ENCODE measurements at places on chromosomes 4 and X.

GRCh38 chr4:48989461-48990203, 3.6 kb downstream of the CWH43 start:
- DNase-seq = no peak

DNA sequence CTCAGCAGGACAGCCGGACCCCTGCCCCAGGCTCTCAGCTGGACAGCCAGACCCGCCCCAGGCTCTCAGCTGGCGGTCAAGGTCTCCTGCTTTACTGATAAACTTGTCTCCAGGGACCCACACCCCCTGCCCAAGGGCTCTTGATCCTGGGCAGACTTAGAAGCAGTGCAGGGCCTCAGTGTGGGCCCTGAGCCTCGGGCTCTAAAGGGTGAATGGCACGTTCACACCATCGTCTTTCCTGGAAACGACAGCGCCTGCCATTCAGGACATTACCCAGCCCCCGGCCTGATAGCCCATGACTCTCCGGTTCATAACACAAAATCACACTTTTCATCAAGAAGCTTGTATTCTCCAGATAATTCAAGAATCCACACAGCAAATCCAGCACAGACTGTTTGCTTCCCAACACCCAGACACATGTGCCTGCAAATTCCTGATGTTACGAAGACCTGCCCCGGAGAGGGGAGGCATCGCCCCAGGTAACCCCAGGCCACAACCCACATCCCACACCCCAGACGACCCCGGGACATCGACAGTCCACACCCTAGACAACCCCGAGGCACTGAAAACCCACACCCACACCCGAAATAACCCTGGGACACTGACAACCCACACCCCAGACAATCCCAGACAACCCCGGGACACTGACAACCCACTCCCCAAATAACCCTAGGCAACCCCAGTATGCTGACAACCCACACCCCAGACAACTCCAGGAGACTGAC, 136.8 kb downstream of the FAM53A start:
- DNase-seq = no peak

- DNase-seq = no peak
These were observed 140.6 kb downstream of the GPM6A start for GRCh38 chr4:175671491-175671934.

DNA sequence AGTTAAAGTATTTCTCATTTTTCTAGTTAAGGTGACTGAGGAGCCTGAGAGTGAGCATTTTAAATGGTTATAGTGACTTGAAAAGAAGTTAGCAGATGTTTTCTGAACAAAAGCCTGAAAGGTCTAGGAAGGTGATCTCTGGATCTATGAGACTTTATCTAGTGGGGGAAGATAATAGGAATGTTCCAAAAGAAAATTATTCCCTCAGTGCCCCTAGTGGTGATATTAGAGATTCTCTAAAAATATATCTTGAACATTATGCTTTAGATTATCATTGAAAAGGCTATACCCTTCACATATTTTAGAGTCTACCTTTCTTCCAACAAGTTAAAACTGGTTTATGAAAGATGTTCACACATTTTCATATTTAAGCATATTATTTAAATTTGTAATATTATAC, 69.0 kb upstream of the SPANXN1 start:
- no peak for DNase-seq

DNA sequence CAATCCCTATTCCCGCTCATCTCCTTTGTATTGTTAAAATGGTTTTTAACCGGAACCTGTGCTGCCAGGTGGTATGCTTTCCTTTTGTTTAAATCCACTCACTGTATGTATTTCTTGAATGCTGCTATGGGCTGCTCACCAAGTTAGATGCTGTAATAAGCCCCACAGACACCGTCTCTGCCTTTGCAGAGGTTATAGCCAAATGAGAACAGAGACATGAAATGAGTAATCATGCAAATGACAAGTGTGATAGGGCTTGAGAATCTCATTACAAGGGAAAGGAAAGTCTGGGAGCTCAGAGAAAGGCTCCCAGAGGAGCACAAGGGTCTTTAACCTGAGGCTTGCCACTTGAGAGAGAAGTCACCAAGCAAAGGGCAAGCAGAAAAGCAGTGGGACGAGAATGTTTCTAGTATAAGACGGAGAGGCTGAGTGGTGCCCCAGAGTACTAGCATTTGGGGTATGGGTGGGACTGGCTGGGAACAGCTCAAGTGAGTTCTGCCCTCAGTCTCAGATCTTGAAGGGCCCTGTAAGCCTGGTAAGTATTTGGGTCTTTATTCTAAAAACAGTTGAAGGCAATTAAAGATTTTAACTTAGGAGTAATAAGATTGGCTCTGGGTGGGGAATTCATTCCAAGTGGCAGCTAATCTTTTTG, 110.8 kb upstream of the H2AZ1 start:
- DNase-seq = no peak

DNA sequence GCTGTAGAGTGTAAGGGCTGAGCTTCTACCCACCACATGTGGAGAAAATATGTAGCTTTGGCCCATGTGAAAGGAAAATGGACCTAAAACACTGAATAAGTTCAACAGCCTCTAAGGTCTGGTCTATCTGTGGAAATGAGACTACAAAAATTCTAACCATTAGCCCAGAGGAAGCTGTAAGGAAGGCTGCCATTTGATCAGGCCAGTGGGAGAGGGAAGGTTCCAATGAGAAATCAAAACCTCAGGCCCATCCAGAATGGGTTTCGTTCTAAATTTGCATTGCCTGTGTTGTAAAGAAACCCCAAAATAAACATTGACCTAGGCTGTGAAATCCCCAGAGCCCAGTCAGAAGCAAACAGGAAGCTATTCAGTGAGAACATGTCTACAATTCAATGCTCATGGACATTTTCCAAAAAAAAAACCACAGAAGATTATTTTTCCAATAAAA, 320.4 kb upstream of the SLC7A11 start:
- DNase-seq = peak; percentile 20

GRCh38 chr4:30753316-30753715, 33.1 kb downstream of the PCDH7 start:
- no peak for DNase-seq

- no peak for DNase-seq
These were observed 11.7 kb downstream of the OTUD4 start for GRCh38 chr4:145168581-145169187.

DNA sequence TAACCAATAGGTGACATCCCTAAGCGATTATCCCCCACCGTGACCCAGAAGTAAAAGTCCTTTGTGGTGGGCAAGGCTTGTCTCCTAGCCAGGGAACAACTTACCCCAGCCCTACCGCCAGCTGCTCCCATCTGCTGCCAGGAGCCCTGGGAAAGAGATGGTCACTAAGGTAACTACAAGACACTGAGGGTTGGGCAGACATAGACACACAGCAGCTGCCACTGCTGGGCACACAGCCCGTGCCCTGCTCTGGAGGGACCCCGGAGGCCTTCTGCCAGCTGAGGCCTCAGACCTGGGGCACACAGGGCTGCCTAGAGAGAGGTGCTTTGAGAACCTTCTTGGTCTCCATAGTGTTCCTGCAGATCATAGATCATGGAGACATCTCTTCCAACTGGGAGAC, 53.0 kb upstream of the PROM1 start:
- DNase-seq = no peak

GRCh38 chr4:128854433-128854832, 44.9 kb downstream of the JADE1 start:
- no peak for DNase-seq

- DNase-seq = no peak
These were observed 37.3 kb downstream of the APBB2 start for GRCh38 chr4:41177016-41177415.

DNA sequence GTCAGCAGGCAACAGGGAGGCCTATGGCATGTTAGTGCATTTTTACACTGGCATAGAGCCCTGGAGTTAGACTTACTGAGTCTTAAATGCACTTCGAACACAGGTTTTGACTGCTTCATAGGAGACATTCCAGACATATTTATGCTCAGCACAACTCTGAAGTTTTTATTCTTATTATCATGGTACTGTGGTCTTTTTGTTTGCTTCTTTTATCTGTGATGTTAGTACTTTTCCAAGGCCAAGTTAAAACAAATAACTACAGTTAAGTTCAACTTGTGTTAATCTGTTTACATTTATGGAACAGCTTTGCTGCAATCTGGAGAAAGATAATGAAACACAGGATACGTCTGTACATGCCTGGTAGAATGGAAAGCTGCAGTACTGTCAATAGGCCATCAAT, 76.5 kb downstream of the COL4A5 start:
- no peak for DNase-seq

DNA sequence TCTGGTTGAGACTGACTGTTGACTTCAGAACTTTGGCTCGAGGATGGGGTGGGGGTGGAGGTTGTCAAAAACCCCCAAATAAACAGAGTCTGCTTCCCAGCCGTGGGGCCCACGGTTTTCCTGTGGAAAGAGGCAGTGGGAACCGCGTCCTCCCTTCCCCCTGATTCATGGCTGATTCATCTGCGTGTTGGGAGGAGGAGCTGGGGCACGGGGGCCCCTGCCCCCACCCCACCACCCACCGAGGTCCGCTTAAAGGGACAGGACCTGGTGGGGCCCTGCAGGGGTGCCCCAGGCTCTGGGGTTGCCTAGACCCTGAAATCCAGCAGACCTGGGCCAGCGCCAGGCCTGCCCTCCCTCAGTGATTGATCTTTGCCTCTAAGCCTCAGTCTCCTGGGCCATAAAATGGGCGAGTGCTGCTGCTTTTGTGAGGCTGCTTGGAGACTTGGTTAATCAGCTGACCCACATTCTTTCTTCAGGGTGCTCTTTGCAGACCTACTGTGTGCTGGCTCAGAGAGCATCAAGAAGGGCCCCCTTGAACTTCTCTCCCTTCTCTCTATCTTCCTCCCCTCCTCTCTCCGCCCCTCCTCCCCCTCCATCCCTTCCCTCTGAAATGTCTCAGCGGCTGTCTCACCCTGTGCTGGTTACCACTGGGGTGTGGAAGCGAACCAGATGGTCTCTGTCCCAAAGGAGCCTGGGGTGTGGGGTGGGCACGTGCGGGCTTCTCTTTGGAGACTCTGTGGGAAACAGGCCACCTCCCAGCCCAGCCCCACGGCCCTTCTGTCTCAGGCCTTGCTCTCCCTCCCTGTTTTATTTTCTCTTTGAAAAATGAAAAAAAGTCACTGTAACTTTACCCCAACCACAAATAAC, 9.1 kb downstream of the HTRA3 start:
- peak; percentile 67 for DNase-seq

DNA sequence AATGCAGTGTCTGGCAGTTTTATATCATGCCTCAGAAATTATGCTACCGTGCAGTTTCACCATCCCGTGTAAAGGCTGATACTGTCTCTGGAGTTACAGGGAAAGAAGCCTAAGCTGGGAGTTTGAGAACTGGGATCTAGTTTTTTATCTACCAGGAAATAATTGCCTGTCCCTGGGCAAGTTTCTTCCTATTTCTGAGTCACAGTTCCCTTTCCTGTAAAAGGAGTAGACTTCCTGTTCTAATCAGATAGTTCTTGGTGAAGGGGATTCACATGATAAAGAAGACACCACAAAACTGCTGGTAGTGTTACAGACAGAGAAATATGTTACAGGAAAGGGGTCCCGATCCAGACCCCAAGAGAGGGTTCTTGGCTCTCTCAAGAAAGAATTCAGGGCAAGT, 17.1 kb downstream of the HERC3 start:
- DNase-seq = no peak

DNA sequence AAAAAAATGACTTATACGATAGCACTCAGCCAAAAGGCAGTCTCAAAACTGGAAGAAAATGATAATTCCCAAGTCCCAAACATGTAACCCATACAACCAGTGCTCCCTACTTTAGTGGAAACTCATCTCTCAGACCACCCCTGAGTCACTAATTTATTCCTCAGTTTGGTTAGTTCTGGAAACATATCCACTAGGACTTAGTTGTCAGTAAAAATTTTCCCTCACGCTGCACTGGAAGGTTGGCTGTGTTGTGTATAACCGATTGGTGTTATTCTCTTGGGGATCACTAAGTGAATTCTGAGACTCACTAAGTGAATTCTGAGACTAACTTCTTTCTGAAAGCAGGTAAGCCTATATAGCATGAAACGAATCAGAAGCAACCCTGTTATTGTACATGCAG, 48.5 kb upstream of the GAB1 start:
- no peak for DNase-seq

GRCh38 chr4:113962719-113963265, 16.7 kb downstream of the ARSJ start:
- no peak for DNase-seq

DNA sequence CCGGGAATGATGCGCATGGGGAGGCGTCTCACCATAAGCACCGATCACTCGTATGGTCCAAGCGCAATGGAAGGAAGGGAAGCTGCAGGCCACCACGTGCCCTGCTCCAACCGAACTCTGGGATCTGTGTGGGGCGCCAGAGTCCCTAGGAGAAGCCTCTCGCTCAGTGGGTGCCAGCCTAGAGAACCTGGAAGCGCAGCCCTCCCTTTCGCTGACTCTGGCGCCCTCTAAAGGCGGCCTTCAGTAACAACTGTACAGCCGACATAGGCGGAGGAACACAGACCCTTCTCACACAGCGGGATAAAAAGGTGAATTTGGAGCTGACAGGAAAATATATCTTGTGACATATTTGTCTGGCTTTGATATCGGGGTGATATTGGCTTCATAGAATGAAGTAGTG, 76.0 kb downstream of the INTS6L start:
- DNase-seq = no peak

- DNase-seq = no peak
These were observed 248.6 kb downstream of the PCDH18 start for GRCh38 chr4:137283737-137284136.

GRCh38 chr4:153603258-153603657, 80.8 kb upstream of the TLR2 start:
- DNase-seq = no peak

GRCh38 chr4:152997771-152998487, 61.8 kb downstream of the FHDC1 start:
- no peak for DNase-seq

DNA sequence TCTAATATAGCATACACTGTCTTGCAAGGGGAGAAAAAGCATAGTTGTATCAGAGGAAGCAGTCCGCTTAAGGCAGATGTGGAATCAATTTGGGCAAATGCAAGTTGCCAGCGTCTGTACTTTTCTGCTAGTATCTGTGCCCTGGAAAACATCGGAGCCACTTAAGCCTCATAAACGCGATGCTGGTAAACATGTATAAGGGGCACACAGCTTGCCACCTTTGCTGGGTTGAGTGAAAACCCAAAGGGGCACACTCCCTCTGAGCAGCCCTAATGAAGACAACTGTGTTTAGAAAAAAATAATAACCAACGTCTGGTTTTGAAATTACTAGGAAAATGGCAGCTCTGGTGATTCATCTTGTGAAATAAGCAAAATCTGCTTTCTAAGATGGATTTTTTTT, 24.3 kb downstream of the SMIM20 start:
- no peak for DNase-seq

GRCh38 chr4:36303426-36304137, 22.2 kb downstream of the DTHD1 start:
- DNase-seq = no peak

GRCh38 chr4:183636923-183637322, 22.1 kb downstream of the RWDD4 start:
- DNase-seq = no peak

- DNase-seq = no peak
These were observed 112.6 kb upstream of the TBL1X start for GRCh38 chrX:9352243-9352642.
